ENCODE measurements at places on chromosomes 1 and 21. TPM values are rescaled to one million over a fixed set of nuclear protein-coding genes. Genes with fewer than 3 reads are reported as not detected.
A peak's percentile ranks its signal among the peaks of the same experiment; 100 is the strongest.

ZBTB8A gene
- total RNA-seq, result 1.9 TPM

OPRD1 gene
- total RNA-seq, result 0.03 TPM

ERICH3 gene
- total RNA-seq, result not detected

SLC6A17 gene
- not detected for total RNA-seq

CITED4 gene
- 0.90 TPM for total RNA-seq

ASTN1 gene
- 0.33 TPM for total RNA-seq

CD160 gene
- not detected for total RNA-seq

SAMD11 gene
- 0.37 TPM for total RNA-seq

CFAP74 gene
- not detected for total RNA-seq

- no peak for DNase-seq
Observed at GRCh38 chr1:4935807-4936206, 281.4 kb downstream of the AJAP1 start.

DNA sequence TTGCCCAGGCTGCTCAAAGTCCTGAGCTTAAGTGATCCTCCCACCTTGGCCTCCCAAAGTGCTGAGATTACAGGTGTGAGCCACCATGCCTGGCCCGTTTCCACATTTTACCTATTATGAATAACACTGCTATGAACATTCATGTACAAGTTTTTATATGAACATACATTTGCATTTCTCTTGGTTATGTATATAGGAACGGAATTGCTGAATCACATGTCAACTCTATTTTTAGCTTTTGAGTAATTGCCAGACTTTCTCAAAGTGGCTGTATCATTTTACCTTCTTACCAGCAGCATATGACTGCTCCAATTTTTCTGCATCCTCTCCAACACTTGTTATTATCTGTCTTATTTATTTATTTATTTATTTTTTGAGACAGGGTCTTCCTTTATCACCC is 2.7 kb downstream of the SPATA21 start:
- no peak for DNase-seq

DNA sequence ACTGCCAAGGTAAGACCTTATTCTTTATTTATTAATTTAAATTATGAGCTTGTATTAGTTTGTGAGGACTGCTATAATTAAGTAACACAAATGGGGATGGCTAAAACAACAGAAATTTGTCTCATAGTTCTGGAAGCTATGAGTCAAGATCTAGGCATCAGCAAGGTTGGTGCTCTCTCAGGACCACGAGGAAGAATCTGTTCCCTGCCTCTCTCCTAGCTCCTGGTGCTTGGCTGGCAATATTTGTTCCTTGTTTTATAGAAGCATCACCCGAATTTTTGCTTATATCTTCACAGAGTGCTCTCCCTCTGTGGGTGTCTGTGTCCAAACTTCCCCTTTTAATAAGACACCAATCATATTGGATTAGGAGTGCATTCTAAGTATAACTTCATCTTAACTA is 41.4 kb upstream of the CCDC190 start:
- no peak for DNase-seq

DNA sequence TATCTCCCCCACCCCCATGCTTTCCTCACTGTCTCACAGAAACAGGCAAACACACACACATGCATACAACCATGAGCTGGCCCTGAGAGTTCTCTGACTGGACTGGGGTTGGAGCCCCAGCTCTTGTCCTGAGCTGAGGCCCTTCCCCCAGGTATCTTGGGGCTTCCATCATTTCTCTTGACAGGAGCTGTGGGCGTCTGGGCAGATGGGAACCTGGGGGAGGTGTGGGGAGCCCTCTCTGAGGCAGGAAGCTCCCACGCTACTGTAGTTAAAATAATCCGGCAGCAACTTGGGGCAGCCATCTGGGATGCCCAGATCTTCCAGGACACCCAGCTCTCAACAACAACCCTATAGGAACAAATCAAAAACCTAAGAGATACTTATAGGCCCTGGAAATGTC is 2.7 kb upstream of the KIF21B start:
- no peak for DNase-seq

DNA sequence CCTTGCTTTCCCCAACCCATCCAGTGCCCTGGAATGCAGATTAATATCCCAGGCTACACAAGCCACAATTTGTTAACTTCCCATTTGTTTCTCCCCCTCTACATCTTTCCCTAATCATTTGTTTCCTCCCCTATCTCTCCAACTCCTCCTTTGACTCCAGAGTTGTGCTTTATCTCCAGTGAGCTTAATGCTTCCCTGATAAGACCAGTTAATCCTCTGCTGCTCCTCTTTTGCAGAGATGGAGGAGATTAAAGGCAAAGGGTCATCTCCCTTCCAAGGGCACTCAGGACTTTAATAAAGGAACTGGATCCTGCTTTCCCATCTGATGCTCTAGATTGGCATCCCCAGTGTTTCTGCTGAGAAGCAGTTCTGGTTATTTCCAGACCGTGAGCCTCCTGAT is 7.1 kb downstream of the FAM78B start:
- no peak for DNase-seq

DNA sequence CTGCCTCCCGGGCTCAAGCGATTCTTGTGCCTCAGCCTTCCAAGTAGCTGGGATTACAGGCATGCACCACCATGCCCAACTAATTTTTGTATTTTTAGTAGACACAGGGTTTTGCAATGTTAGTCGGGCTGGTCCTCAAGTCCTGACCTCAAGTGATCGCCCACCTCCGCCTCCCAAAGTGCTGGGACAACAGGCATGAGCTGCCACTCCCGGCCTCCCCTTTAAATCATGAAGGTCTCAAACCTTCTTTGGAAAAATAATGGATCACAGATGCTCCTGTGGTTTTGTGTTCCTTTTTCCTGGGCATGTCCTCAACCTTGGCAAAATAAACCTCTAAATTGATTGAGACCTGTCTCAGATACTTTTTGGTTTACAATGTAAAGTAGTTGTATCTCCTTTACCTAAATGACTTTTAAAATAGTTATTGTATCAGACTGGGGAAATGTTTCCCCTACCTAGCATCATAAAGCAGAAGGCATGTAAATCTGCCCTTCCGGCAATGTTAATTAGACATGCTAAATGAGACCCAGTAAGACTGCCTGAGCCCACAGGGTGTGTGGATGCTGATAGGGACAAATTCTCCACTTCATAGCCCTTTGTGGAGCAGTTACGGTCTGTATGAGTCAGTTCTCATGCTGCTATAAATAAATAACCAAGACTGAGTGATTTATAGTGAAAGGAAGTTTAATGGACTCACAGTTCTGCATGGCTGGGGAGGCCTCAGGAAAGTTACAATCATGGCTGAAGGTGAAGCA is 27.8 kb downstream of the CBR1 start:
- DNase-seq, result peak; percentile 24

DNA sequence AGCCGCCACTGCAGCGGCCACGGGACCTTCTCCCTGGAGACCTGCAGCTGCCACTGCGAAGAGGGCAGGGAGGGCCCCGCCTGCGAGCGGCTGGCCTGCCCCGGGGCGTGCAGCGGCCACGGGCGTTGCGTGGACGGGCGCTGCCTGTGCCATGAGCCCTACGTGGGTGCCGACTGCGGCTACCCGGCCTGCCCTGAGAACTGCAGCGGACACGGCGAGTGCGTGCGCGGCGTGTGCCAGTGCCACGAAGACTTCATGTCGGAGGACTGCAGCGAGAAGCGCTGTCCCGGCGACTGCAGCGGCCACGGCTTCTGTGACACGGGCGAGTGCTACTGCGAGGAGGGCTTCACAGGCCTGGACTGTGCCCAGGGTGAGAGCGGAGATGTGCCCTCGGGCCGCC is 11.7 kb downstream of the TNN start:
- no peak for DNase-seq

GRCh38 chr1:13725714-13726175 is 25.8 kb downstream of the PRDM2 start:
- DNase-seq, result peak; percentile 29

GRCh38 chr1:147208619-147209018 is 16.5 kb downstream of the FMO5 start:
- no peak for DNase-seq

GRCh38 chr1:58722414-58722813 is 22.6 kb upstream of the MYSM1 start:
- no peak for DNase-seq

- DNase-seq, result no peak
Observed at GRCh38 chr21:46545363-46545762, 59.5 kb downstream of the S100B start.

DNA sequence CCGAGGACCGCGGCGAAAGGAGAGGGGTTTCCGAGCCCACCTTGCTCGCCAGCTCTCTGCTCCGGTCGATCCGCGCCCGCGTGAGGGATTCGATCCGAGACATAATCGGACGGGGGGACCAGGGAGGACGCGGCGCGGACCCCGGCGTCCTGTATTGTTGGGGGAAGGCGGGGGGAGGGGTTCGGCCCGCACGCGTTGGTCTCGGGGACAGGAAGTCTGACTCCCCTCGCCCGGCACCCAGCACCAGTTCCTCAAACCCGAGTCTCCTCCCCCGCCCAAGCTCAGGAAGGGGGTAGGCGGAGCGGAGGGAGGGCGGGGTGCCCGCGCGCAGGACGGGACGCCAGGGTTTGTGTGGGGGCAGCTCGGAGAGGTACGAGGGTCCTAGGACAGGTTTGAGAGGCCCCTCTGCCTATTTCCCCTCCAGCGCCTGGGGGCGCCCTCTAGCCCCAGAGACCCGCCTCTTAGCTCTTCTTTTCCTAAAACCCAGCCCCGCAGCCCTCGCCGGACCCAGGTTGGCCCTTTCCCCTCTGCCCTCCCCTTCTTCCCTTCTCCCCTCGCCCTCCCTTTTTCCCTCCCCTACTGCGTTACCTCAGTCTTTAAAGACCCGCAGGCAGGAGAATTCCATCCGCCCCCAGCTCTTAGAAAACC is at the start of gene ARHGEF2:
TSS of gene ARHGEF2 (minus strand) at position 223 of the 648 bp plus-strand sequence. CDS start at position 103, 120 bp downstream.
- DNase-seq, result peak; percentile 79

DNA sequence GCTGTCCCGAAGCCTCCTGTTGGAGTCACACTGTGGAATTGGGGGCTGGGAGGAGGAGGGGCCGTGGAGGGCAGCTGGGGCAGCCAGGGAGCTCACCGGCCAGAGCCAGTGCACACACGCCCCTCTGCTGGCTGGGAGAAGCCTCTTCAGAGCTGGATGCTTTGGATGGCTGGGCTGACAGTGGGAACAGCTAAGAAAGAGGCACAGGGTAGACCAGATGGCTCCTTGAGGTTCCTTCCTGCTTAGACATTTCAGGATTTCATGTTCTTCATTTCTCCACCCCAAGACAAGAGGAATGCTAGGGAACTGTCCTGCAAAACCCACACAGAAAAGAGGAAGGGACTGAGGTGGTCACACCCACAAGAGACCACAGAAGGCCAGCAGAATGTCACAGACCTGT is 254.8 kb upstream of the VAMP3 start:
- no peak for DNase-seq

DNA sequence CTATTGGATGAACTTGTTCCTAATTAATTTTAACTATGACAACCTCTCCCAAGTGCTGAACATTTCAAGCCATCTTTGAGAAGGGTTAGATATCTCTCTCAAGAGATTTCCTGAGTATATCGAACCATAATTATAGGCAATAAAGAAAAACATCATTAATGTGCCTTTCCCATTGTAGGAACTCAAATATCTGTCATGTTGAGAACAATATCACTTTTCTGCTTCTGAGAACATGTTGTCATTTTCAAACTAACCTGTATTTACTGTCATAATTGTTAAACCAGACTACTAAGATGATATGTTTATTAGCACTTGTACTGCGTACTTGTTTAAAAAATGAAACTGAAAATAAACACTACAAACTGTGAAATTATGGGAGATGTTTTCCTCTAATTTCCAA is 4.3 kb downstream of the EPS15 start:
- no peak for DNase-seq

DNA sequence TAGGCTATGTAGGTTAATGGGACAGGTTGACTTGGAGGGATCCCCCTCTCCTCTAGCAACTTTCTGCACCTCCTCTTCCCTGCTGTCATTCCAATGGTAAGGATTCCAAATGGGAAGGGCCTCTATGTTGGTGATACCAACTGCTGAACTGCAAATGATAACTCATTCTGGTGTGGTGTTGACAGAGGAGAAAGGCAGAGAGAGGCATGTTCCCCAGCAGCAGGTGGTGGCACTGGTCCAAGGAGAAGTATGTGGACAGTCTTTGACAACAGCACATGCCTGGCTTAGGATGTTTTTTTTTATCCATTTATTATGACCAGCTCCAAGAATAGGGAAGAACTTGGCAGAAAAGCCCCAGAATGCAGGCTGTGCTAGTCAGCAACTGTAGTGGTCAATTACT is 19.6 kb upstream of the SPAG17 start:
- DNase-seq, result no peak

DNA sequence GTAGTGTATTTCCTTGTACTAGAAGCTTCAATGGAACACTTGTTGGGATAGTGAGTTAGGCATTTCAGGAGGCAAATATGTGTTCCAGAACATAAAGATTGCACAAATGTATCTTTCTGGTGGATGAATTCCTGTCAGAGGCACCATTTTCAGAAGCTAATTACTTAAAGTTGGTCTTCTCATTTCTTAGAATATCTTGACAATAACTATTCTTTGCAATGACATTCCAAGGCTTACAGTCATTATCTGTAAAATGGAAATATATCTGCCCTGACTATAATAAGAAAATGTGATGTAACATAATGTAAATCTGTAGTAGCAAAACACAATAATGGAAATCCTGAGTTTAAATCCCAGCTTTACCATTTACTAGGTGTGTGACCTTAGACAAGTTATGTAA is 2.7 kb downstream of the VCAM1 start:
- no peak for DNase-seq

DNA sequence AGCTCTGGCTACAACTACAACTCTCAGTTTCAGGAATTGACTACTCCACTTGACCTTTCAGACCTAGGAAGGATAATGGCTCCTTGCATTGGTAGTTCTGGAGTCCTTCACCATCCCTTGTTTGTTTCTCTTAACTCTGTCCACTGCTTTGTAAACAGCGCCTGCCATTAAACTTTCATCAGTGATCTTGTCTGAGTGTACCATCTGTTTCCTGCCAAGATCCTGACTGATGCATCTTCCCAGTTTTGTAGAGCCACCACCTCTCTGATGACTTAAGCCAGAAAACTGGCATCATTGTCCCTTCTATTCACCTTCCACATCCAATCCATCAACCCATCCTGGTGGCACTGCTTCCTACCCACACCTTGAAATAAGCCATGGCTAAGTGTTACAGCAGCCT is 15.2 kb downstream of the MAP10 start:
- DNase-seq, result no peak

- DNase-seq, result no peak
Observed at GRCh38 chr1:25186161-25187007, 45.9 kb downstream of the SYF2 start.

- peak; percentile 52 for DNase-seq
Observed at GRCh38 chr1:171801487-171801891, 20.0 kb downstream of the METTL13 start.

DNA sequence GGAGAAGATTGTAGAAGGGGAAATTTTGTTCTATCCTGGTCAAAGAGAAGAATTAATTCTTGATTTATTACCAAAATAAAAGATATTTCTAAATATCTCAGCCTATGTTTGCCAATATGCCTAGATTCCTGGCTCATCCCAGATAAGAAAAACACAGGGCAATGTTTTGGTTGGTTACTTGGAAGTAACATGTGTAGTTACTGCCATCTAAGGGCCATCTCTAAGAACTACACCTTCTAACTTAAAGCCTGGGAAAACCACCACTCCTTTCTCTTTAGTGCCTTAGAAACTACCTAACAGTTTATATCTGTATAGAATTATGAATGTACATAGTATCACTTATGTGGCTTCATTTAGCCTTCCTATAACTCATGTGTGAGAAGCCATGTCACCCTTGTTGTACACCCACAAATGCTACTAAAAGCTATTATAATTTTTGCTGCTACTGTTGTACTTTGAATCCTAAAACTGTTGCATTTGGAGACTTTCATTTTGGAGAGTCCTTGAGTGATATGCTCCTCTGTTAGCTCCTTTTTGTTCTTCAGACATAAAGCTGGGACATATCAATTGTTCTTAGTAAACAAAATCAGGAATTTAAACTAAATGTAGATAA is 4.5 kb downstream of the AIM2 start:
- DNase-seq, result peak; percentile 61

- no peak for DNase-seq
Observed at GRCh38 chr1:7582460-7582972, 188.6 kb upstream of the VAMP3 start.

Data from HT1080 (cell line).